ENCODE measurements at places on chromosomes 16 and 17.

- no peaks in the 10 kb centered on the region for H3K36me3 ChIP-seq
- H3K27me3 ChIP-seq, result no peaks in the 10 kb centered on the region
- H3K4me3 ChIP-seq, result peak overlapping the region; percentile 86
- peaks cover 57% of the 10 kb centered on the region for H3K4me1 ChIP-seq
Measured at GRCh38 chr17:17682293-17682736, 1.1 kb downstream of the RAI1 start.

- no peaks in the 10 kb centered on the region for H3K4me1 ChIP-seq
- DNase-seq, result no peak
- no peak overlapping the region for H3K27ac ChIP-seq
- no peaks in the 10 kb centered on the region for H3K36me3 ChIP-seq
- no peaks in the 10 kb centered on the region for H3K27me3 ChIP-seq
Measured at GRCh38 chr16:50991436-50991835, 159.6 kb downstream of the SALL1 start.

DNA sequence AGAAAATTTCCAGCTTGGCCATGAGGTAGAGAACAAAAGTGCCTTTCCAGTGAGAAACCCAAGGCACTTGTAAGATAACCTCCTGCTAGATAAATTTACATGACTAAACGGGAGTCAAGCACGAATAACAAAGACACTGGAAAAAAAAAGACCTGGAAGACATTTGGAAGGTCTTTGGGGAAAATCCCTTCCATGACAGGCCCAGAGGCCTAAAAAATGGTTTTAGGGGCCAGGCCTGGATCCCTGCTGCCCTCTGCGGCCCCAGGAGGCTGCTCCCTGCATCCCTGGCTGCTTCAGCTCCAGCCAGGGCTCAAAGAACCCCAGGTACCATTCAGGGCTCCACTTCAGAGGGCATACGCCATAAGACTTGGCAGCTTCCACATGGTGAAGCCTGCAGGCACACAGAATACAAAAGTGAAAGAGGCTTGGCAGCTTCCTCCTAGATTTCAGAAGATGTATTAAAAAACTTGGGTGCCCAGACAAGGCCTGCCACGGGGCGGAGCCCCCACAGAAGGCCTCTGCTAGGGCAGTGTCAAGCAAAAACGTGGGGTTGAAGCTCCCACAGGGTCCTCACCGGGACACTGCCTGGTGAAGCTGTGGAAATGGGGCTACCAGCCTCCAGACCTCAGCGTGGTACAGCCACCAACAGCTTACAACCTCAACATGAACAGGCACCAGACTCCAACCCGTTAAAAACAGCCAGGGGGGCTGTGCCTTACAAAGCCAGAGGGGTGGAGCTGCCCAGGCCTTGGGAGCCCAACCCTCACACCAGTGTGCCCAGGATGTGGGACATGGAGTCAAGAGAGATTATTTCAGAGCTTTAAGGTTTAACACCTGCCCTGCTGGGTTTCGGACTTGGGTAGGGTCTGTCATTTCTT lies 77.1 kb downstream of the SDK2 start:
- no peaks in the 10 kb centered on the region for H3K27me3 ChIP-seq
- no peak overlapping the region for H3K4me3 ChIP-seq
- H3K4me1 ChIP-seq, result no peaks in the 10 kb centered on the region
- H3K36me3 ChIP-seq, result no peaks in the 10 kb centered on the region
- DNase-seq, result no peak

DNA sequence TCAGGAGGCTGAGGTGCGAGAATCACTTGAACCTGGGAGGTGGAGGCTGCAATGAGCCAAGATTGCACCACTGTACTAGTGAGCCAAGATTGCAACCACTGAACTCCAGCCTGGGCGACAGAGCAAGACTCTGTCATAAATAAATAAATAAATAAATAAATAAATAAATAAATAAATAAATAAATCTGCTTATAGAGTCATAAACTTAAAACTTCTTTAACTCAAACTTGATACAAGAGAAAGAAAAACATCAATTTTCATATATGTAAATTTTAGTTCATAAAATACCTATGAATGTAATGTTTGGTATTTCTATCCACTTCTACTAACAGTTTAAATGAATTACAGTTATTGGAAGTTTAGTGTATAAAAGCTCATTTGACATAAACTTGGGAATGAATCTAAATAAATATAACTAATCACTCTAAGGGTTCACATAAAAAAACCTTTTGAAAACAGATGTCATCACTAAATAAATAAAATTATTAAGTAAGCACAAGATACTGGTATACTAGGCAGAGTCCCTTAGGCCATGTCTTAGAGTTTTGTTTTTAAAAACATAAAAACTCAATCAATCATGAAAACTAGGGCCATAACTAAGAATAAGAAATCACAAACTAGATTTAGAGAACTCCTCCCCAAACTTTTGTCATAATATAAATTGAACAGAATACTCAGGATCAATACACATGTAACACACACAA lies 54.1 kb downstream of the SMURF2 start:
- no peaks in the 10 kb centered on the region for H3K27me3 ChIP-seq
- DNase-seq, result no peak
- H3K4me1 ChIP-seq, result peaks cover 3% of the 10 kb centered on the region
- H3K36me3 ChIP-seq, result no peaks in the 10 kb centered on the region
- no peak overlapping the region for H3K4me3 ChIP-seq

- no peak within 1 kb of the TSS for H3K27ac ChIP-seq
- peaks cover 8% of the 10 kb centered on the region for H3K4me1 ChIP-seq
- no peak for DNase-seq
- no peaks in the 10 kb centered on the region for H3K36me3 ChIP-seq
Measured at GRCh38 chr17:6713130-6713917, at the start of gene SLC13A5. SLC13A5 (minus strand) TSS chr17:6713369; CDS start chr17:6713333, 36 bp downstream.

- no peaks in the 10 kb centered on the region for H3K36me3 ChIP-seq
- peaks cover 35% of the 10 kb centered on the region for H3K4me1 ChIP-seq
- H3K27me3 ChIP-seq, result no peaks in the 10 kb centered on the region
- H3K27ac ChIP-seq, result peak overlapping the region; percentile 95
- no peak for DNase-seq
Measured at GRCh38 chr17:83050651-83051395, 28.6 kb upstream of the METRNL start.

- no peaks in the 10 kb centered on the region for H3K27me3 ChIP-seq
- H3K4me3 ChIP-seq, result no peak overlapping the region
- H3K27ac ChIP-seq, result no peak overlapping the region
- H3K4me1 ChIP-seq, result peaks cover 28% of the 10 kb centered on the region
- peaks cover 7% of the 10 kb centered on the region for H3K36me3 ChIP-seq
Measured at GRCh38 chr17:19322861-19323260, 39.7 kb downstream of the B9D1 start.

GRCh38 chr17:80029258-80029974 lies 6.3 kb downstream of the TBC1D16 start:
- H3K4me3 ChIP-seq, result no peak overlapping the region
- no peaks in the 10 kb centered on the region for H3K27me3 ChIP-seq
- no peaks in the 10 kb centered on the region for H3K36me3 ChIP-seq
- no peaks in the 10 kb centered on the region for H3K4me1 ChIP-seq
- DNase-seq, result no peak
- no peak overlapping the region for H3K27ac ChIP-seq

GRCh38 chr17:38577244-38577643 lies 28.5 kb downstream of the SRCIN1 start:
- no peak for DNase-seq
- no peaks in the 10 kb centered on the region for H3K27me3 ChIP-seq
- no peak overlapping the region for H3K4me3 ChIP-seq
- H3K36me3 ChIP-seq, result no peaks in the 10 kb centered on the region

- DNase-seq, result peak; percentile 99
- peaks cover 97% of the 10 kb centered on the region for H3K4me1 ChIP-seq
- peak overlapping the region; percentile 63 for H3K27ac ChIP-seq
- H3K36me3 ChIP-seq, result no peaks in the 10 kb centered on the region
- peak overlapping the region; percentile 12 for H3K4me3 ChIP-seq
- no peaks in the 10 kb centered on the region for H3K27me3 ChIP-seq
Measured at GRCh38 chr16:81405702-81406113, 38.9 kb upstream of the CMIP start.

GRCh38 chr16:62156971-62157370 lies 120.7 kb upstream of the CDH8 start:
- H3K4me1 ChIP-seq, result no peaks in the 10 kb centered on the region
- H3K27me3 ChIP-seq, result no peaks in the 10 kb centered on the region
- no peak for DNase-seq
- H3K36me3 ChIP-seq, result no peaks in the 10 kb centered on the region
- no peak overlapping the region for H3K4me3 ChIP-seq

- no peaks in the 10 kb centered on the region for H3K36me3 ChIP-seq
- no peak for DNase-seq
- no peaks in the 10 kb centered on the region for H3K4me1 ChIP-seq
- H3K27me3 ChIP-seq, result no peaks in the 10 kb centered on the region
Measured at GRCh38 chr17:51914577-51914976, 243.9 kb downstream of the CA10 start.

DNA sequence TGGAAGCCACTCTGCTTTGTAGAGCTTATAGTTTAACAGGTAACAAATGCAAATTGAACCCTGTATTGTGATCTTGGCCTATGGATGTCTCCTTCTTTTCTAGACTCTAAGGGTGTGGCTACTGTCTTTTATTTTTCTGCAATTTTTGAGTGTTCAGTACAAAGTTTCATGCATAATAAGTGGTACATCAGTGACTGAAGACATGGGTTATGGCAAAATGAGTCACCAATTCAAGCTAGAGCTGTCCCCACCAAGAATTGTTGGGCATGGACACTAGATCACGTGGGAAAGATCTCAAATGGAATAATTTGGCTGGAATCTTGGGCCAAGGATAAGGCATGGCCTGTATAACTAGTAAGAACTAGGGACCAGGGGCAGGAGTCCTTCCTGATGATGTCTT lies 228.4 kb upstream of the N4BP1 start:
- no peaks in the 10 kb centered on the region for H3K36me3 ChIP-seq
- no peak overlapping the region for H3K4me3 ChIP-seq
- no peak overlapping the region for H3K27ac ChIP-seq
- H3K27me3 ChIP-seq, result peaks cover 33% of the 10 kb centered on the region
- DNase-seq, result no peak

DNA sequence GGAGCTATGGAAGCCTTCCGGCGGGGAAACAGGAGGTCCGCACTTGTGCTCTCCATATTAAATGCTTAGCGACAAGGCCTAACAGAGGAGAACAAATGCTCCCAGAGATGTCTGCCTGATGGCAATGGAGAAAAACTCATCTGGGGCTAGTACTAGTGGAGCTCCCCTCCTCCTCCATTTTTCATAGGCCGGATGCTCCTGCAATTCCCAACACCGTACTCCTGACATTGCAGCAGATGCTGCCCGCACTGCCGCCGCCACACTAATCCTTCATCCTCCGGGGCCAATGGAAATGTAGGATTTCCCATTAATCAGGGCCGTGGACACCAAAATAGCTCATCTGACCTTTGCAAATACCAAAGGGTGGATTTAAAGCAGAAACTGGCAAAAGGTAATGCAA lies 27.5 kb downstream of the TOM1L2 start:
- no peak for DNase-seq
- no peaks in the 10 kb centered on the region for H3K36me3 ChIP-seq
- H3K27ac ChIP-seq, result no peak overlapping the region
- H3K4me3 ChIP-seq, result no peak overlapping the region
- H3K4me1 ChIP-seq, result peaks cover 46% of the 10 kb centered on the region

GRCh38 chr16:14300705-14301168 lies 229.6 kb downstream of the MRTFB start:
- no peaks in the 10 kb centered on the region for H3K36me3 ChIP-seq
- DNase-seq, result peak; percentile 71
- no peaks in the 10 kb centered on the region for H3K27me3 ChIP-seq
- H3K4me1 ChIP-seq, result peaks cover 12% of the 10 kb centered on the region
- peak overlapping the region; percentile 57 for H3K4me3 ChIP-seq

DNA sequence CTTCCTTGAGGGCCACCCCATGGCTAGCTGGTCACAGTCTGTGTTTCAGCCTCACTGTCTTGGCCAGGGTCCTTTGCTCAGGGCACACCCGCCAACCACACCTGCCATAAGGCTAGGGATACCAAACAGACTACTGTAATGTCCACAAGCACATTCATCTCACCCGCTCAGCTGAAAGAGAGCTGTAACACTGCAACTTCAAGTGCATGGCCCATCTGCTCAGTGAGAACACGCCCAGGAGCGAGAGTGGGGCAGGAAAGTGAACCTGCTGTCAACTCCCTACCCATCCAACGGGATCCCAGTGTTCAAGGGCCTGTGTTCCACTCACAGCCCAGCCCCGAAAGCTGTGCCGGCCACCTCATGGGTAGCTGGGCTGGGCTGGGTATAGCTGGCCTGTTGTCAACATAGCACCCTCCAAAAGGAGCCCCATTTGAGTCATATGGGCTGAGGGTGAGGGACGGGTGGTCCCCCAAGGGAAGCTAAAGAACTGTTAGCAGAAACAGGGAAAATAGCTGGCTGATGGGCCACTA lies 55.7 kb downstream of the SCNN1B start:
- H3K4me3 ChIP-seq, result no peak overlapping the region
- no peaks in the 10 kb centered on the region for H3K4me1 ChIP-seq
- H3K36me3 ChIP-seq, result no peaks in the 10 kb centered on the region
- no peak overlapping the region for H3K27ac ChIP-seq

GRCh38 chr17:57108671-57109392 lies 23.8 kb downstream of the AKAP1 start:
- peaks cover 20% of the 10 kb centered on the region for H3K36me3 ChIP-seq
- H3K27ac ChIP-seq, result peak overlapping the region; percentile 89
- H3K4me3 ChIP-seq, result peak overlapping the region; percentile 7

GRCh38 chr16:75108792-75109731 lies 7.5 kb downstream of the LDHD start:
- H3K27ac ChIP-seq, result peak overlapping the region; percentile 91
- H3K4me1 ChIP-seq, result peaks cover 35% of the 10 kb centered on the region

DNA sequence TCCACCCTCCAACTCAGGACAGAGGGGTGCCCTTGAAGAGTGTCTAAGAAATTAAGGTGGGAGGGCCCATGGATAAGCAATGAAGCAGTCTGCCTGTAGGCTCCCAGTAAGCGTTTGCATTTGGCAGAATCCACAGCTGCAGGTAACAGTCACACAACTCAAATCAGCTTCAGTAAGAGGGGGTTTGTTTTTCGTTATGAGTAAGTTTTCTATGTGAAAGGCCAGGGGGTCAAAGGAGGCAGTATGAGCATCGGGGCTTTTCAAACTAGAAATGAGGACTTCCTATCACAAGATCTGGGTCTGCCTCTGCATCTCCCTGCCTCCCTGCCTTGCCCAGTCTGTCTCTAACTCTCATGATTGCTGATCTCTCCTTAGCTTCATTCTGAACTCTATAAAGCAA lies 128.1 kb upstream of the CCL2 start:
- no peaks in the 10 kb centered on the region for H3K27me3 ChIP-seq
- H3K4me1 ChIP-seq, result no peaks in the 10 kb centered on the region
- no peak overlapping the region for H3K4me3 ChIP-seq
- no peak for DNase-seq
- no peaks in the 10 kb centered on the region for H3K36me3 ChIP-seq

Data from HCT116 (cell line).